ENCODE measurements at places on chromosomes 5 and 9.

- no peak for DNase-seq
Observed at GRCh38 chr5:143201589-143201988, 201.9 kb downstream of the NR3C1 start.

DNA sequence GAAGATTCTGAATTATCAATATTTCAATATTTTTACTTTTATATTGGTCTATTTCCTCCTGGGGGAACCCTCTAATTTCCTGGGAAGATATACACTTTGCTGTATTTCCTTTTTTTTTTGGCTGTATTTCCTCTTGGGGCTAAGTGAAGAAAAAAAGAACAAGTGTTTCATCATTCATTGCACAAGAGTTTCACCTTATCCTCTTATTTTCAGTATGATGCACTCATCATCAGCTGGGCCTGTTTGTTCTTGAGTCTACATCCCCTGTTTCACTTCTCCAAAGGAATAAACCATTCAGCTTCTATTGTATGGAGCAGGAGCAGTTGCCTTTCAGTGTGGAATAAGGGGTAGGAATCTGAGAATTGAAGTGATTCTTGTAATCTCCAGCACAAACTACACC lies 210.8 kb downstream of the FAM170A start:
- no peak for DNase-seq

GRCh38 chr5:161548487-161549094 lies 2.1 kb upstream of the GABRB2 start:
- DNase-seq, result no peak

DNA sequence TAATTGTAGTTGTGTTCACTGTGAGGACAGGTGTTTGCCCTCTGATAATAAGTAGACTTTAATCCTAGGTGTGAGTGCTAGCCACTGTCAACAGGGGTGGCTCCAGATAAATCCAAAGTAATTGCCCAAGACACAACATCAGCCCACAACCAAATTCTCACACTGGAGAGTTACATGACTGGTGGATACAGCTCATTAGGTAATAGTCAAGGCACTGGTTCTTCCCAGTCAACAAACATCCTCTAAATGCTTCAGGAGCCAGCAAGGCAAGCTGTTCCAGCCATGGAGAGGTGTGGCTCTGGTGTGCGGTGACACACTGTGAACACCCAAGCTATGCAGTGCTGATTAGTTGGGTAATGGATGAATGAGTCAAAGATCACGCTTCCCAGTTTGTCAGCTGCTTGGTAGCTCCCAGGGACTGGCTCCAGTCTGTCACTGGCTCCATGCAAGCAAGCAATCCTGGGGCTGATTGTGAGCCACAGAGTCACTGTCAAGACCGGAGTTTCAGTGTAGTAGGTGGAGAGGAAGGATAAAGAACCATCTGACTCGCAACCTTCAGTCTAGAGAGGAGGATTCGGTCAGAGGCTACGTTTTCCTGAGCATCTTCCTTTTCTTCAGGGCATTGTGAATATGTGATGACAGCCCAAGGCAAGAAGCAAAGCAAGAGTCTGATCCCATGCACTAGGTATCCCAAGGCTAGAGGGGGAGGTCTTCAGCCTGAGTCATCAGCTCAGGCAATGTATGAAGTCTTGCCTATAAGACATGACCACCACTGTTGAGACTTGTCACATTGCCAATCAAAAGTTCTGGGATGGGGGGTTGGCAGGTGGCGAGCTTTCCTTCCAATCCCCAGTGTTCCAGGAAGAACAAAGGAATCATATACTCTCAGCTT lies 63.1 kb downstream of the UGCG start:
- DNase-seq, result no peak

GRCh38 chr5:17317473-17317872 lies 100.0 kb downstream of the BASP1 start:
- no peak for DNase-seq

DNA sequence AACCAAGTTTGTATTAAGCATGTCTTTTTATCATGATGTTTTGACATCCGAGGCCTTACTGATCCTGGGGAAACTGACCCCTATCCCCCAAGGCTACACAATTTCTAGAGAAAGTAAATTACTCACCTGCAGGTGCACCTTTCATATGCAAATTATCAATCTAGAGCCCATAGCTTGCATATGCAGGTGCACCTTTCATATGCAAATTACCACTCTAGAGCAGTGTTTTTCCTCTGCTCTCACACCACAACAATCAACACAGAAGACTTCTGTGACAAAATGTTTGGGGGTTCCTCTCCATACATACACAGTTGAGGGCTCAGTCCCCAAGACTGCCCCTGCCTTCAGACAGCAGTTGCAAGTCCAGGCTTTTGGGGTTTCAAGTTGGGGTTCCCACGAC lies 203.7 kb upstream of the RORB start:
- DNase-seq, result no peak

DNA sequence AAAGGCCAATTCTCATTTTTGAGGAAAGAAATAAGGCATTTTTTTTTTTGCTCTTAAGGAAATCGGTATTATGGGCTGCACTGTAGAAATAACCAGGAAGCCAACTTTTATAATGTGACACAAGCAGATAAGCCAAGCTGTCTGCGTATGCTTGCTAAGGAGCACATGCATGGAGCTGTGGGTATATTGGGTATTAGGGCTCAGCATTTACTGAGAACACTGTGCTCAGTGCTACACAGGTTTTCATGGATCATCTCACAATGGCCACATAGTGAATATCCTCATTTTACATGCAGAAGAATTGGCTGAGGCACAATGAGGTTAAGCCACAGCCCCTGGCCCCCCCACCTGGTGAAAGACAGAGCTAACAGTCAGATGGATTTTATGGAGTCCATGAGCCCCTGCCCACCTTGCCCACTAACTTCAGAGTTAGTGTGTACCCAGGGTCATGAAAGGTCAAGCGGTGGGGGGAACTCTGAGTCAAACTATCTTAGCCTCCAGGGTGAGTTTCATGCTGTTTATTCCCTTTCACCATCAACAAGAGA lies 204.8 kb downstream of the SPATA31A6 start:
- no peak for DNase-seq

DNA sequence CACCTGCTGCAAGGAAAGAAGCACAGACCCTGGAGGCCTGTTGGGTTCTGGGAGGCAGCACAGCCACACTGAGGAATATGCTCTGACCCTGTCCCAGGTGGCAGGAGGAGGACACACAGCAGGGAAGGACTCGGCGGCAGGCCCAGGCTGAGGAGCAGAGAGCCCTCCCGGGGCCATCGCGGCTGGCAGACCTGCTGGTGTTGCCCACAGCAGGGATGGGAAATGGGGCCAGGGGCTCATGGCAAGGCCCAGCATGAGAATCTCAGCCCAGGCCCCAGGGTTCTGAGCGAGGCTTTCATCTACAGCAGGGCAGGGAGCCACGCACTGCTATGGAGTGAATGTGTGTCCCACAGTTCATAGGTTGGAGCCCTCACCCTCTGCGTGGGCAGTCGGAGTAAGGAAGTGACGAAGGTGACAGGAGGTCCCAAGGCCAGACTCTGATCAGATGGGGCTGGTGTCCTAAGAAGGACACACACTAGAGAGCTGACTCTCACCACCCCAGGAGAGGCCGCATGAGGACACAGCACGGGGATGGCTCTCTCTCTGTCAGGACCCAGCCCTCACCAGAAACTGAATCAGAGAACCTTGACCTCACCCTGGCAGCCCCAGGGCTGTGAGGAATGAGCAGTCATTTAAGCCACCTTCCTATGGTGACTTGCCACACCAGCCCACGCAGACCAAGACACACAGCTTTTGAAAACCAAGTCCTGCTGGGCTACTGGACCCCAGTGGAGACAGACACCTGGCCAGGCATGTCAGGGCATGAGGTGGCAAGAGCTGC lies 10.3 kb upstream of the GPSM1 start:
- no peak for DNase-seq

DNA sequence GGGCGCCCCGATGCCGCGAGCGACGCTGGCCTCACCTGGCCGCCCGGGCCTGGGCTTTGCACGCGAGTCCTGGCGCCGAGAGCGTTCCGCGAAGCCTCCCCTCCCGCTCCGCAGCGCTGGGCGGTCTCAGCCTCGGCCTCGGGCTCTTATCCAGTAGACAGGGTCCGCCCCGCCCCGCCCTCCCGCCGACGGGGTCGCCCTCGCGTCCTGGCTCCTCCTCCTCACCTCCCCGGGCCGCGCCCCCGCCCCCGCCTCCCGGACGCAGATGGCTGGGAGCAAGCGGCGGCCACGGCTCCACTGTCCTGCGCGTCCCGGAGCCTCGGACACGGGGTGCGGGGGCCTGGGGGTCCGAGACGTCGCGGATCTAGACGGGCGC lies at the start of gene SLC6A3:
TSS of gene SLC6A3 (minus strand) at position 128 of the 376 bp plus-strand sequence. CDS start 2,243 bp downstream, outside the sequence.
- DNase-seq, result no peak

DNA sequence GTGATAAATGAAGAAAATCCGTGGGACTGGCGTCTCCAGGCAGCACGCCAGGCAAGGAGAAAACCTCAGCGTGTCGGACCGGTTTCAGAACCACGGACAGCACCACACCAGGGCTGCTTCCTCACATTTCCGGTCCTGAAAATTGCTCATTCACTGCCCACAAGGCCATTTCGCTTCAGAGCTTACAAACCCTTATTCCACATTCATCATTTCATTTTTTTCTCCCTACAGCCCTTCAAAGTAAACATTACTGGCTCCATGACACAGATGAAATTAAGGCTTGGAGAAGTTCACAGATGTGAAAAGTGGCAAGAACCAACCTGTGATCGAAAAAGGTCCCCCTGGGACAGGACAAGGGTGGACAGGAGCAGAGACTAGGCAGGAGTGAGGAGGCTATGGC lies 1.5 kb upstream of the GPRIN1 start:
- no peak for DNase-seq

DNA sequence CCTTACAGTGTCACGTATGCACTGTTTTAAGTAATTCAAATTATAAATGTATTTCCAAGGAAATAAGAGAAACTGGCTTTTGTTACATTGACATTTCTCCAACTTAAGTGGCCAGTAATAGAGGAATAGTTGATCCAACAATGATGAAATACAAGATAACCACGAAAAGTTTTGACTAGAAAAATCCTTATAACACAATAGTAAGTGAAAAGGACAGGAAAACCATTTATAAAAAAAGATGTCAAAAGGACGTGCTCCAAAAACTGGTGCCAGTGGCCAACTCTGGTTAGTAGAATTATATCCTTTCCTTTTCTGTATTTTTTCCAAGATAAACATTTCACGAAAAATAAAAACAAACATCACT lies 210.9 kb downstream of the GAPVD1 start:
- DNase-seq, result no peak

- no peak for DNase-seq
Observed at GRCh38 chr5:41156739-41157138, 56.6 kb downstream of the C6 start.

- DNase-seq, result no peak
Observed at GRCh38 chr9:21670374-21670773, 132.1 kb upstream of the MTAP start.

DNA sequence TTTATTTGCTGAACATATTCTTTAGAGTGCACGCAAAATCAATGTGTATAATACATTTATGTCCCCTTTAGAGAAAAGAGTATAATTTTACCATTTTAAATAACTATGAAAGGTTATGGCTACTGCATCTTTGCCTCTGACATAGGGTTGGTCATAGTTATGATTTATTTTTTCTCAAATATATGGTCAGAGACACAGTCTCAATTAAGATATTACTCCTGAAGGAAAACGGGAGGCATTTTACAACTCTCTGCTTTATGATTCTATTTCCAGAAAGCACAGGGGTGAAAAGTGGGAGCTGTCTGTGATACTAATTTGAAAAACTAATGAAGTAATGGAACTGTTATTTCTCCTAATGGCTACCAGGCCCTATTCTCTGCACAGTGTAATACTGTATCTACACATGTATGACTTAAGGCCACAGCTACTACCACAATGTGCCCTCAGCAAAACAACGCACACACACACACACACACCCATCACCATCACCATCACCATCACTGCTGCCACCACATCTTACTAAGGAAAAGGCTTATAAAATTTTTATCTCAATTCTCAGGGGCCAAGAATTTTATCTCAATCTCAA lies 262.9 kb downstream of the EFNA5 start:
- DNase-seq, result no peak

GRCh38 chr5:80577707-80578106 lies 7.6 kb upstream of the ANKRD34B start:
- no peak for DNase-seq

- DNase-seq, result no peak
Observed at GRCh38 chr5:72555871-72556270, 48.7 kb upstream of the ZNF366 start.

GRCh38 chr9:10562581-10563343 lies 50.0 kb downstream of the PTPRD start:
- no peak for DNase-seq

DNA sequence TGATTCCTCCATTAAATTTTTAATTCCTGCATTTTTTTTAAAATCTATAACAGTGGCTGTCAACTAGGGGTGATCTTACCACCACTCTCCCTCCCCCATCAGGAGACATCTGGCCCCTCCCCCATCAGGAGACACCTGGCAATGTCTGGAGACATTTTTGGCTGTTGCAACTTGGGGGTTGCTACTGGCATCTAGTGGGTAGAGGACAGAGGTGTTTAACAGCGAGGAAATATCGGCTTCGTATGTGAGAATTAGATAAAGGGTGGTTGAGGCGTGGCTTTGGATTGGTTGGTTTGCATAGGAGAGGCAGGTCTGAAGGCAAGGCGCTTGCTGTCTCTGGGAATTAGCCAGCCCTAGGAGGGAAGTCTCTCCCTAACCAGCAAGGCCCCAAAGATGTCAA lies 10.5 kb downstream of the CDHR2 start:
- no peak for DNase-seq

- no peak for DNase-seq
Observed at GRCh38 chr5:1959231-1959630, 76.5 kb upstream of the IRX4 start.

- DNase-seq, result no peak
Observed at GRCh38 chr9:133113163-133113948, 7.7 kb downstream of the RALGDS start.

GRCh38 chr9:90903766-90904424 lies 102.3 kb downstream of the SYK start:
- DNase-seq, result no peak

DNA sequence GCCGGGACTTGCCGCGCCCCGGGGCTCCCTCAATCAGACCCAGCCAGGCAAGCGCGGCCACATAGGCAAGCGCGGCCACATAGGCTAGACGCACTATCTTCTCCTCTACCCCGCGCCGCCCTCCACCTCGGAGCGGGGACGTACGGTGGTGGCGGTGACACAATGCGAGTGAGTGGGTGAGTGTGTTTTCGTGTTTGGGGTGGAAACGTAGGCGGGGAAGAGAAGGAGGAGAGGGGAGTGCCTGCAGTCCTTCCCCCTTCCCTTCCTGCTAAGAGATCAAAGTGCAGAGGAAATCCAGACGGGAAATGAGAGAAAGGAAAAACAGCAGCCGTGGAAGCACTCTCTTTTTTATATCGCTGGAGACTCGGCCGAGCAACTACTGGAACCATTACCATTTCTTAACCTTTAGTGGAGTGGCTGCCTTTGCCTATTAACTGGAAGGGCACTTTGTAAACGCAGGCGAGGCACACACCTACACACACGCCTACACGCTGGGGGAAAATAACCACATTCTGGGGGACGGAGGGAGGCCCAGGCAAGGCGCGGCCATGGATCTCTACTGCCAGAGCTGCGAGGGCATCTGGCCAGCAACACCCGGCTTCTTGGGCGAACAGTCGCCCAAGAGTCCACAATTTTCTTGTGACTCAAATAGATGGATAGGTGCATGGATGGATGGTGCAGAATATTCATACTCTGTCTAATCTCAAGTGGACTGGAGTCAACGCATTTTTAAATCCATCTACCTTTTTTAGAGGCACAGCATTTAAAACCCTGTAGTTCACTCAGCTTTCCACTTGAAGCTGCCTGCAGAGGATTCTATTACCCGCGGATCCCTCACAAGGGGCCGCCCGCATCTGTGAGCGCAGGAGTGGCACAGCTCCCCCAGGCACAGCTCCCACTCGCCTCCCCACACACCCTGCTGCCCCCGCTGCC lies 2.1 kb downstream of the EDIL3 start:
- no peak for DNase-seq

GRCh38 chr9:117412841-117413240 lies 2.0 kb downstream of the ASTN2 start:
- DNase-seq, result no peak
